ENCODE measurements at places on chromosomes 4 and X.

DNA sequence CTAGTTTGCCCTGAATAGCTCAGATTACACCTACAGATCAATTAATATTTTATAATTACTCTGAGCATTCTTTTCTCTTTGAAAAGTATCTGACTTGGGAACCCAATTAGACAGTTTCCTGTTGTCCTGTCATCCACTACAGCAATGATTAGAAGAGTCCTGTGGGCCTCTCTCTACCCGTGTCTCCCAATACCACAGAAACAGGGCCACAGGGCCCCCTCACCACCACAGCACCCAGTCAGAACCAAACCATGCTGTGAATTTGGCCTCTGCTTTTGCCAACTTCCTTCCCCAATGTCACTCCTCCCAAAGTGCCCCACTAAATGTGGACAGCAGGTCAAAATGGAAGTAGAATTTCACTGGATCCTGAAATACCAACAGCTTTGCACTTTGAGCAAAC lies 10.3 kb downstream of the USP46 start:
- no peak for DNase-seq

- no peak for DNase-seq
Observed at GRCh38 chrX:64093761-64094160, 111.7 kb downstream of the AMER1 start.

- no peak for DNase-seq
Observed at GRCh38 chr4:173797296-173797695, 267.3 kb upstream of the HAND2 start.

- DNase-seq = no peak
Observed at GRCh38 chr4:80425124-80426100, 89.9 kb downstream of the CFAP299 start.

GRCh38 chr4:113300471-113300928 lies 251.0 kb downstream of the ANK2 start:
- DNase-seq = no peak

DNA sequence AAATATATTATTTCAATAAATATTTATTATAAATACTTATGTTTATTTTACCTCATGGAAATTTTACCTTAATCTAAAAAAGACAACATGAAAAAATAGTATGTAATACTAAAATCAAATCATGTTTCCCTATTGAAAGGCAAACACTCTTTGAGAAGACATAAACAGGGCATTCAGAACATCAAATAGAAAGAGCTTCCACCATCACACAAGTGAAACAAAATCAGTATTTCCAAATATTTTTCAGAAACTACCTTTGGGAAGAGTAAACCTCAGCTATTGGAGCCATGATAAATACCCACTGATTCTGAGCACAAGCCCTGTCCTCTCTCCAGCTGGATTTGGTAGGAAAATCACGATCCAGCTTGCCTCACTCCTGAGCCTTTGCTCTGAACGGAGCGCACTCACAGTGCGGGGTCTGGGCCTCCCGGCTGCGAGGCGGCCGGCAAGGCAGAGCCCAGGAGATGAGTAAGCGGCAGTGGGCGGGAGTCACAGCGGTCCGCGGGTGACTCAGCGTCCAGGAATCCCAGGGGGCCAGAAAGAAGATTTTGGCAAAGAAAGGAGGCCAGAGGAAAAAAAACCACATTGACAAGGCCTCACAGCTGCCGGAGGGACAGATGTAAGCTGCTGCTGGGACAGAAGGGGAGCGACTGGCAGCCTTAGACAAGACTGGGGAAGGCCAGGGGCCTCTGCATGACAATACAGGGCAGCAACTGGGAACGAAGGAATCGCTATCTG lies 14.7 kb upstream of the ANXA5 start:
- DNase-seq = no peak

DNA sequence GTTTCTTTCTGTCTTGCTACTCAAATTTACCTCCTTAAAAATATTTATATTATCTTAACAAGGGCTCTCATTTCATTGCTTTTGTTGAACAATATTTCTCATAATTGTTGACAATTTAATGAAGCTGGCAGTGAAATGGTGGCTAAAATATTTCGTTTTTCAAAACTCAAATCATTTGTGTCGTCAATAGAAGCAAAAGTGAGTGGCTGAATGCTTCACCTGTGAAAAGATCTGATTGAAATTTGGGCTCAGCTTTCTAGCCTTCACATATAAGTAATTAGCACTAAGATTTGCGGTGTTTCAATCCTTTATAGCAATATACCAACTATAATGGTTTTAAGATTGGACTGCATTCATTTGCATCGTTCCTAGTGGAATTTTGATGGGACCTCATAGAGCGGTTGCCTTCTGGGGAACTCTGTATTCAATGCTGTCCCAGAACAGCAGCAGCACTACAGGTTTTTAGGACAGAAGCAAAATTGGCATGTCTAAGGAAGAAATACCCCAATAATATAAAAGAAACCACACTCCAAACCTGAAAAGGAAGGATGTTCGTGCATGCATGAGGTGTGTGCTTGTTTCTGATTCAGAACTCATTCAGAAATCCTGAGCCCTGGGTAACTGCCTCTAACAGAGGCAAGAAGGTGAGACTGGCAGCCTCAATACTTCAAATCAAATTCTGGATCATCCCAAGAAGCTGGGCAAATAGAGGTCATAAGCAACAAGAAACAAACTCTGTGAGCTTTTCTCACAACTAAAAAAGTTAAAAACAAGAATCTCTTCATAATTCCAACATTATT lies 2.5 kb downstream of the CXCL1 start:
- no peak for DNase-seq
